Stimulated activated CD4-positive, alpha-beta T cell treated with anti-CD3 and anti-CD28 coated beads, Interleukin-4, amount 100 ng/mL, for 48 hours (primary cell): ENCODE measurements at places on chromosomes 1 and 21.

DNA sequence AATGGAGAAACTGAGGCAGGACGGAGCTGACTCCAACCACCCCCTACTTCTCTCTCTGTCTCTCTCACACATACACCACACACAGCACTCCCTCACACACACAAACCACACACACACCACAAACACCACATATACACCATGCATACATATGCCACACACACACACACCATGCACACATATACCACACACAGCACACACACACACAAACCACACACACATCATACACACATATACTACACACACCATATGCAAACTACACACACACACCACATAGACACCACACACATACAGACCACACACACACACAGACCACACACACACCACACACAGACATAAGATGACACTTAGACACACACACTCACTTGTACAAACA is 94.3 kb downstream of the RIPK4 start:
- no peak for DNase-seq

DNA sequence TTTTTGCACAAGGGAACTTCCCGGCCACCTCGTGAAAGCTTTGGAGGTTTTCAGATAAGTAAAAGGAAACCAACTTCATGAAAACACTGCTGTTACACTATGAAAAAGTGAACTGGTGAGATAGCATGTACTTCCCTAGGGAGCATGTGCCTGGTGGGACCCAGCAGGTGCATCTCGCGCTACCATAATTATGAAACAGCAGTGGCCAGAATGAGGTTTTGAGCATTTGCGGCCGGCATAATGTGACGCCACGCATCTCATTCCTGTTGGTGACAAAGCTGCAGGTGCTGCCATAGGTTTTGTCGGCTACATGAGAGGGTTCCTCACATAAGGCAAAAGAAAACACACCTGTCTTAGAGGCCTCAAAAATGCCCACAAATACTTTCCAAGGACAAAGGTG is 1.7 kb downstream of the KRTAP10-3 start:
- no peak for DNase-seq

- no peak for DNase-seq
These were observed 30.9 kb downstream of the MAPKAPK2 start for GRCh38 chr1:206715552-206716158.

DNA sequence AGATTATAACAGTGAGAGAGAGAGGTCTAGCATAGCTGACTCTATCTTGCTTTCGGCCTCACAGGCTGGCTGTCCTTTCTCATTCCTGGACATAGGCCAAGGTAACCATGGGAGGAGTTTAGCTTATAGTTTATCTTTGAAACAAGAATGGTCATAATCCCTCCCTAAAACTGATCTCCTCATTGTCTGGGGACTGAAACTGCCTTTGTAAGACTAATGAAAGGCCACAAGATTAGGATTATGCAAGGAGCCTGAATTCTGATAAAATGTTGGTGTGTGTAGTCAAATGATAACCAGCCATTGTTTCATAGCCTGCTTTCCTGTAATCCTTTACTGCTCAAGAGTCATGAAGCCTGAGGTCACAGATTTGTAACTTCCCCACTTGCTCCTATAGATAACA is 131.9 kb upstream of the LYPLAL1 start:
- DNase-seq = no peak
